H4 (cell line): ENCODE measurements at places on chromosomes 11 and 22. TPM values are rescaled to one million over a fixed set of nuclear protein-coding genes. Genes with fewer than 3 reads are reported as not detected.

MRGPRX3 gene
- not detected in 2 replicates for total RNA-seq

OR8D4 gene
- not detected in 2 replicates for total RNA-seq

CALCA gene
- 0.14 TPM in 1 of 2 replicates, not detected in the other for total RNA-seq

KIRREL3 gene
- not detected in 2 replicates for total RNA-seq

MUC2 gene
- total RNA-seq: not detected in 2 replicates

ABCC8 gene
- not detected in 2 replicates for total RNA-seq
